ENCODE measurements at places on chromosomes 1 and 21. TPM values are rescaled to one million over a fixed set of nuclear protein-coding genes. Genes with fewer than 3 reads are reported as not detected.

MTARC1 gene
- not detected for total RNA-seq

TAS1R3 gene
- 0.38 TPM for total RNA-seq

GPR61 gene
- total RNA-seq = not detected

MARCKSL1 gene
- total RNA-seq = 36.6 TPM

FCER1G gene
- 0.63 TPM for total RNA-seq

DMRTA2 gene
- not detected for total RNA-seq

SERTAD4 gene
- total RNA-seq = not detected

TNFRSF8 gene
- total RNA-seq = 35.1 TPM

FMO1 gene
- not detected for total RNA-seq

LCE1E gene
- total RNA-seq = not detected

FAM229A gene
- 4.2 TPM for total RNA-seq

CAP1 gene
- 417 TPM for total RNA-seq

ADORA1 gene
- total RNA-seq = not detected

ITLN1 gene
- total RNA-seq = not detected

ACKR1 gene
- not detected for total RNA-seq

S100B gene
- total RNA-seq = not detected

LIN28A gene
- not detected for total RNA-seq

PALMD gene
- total RNA-seq = not detected

TTC24 gene
- 4.6 TPM for total RNA-seq

TDRD5 gene
- not detected for total RNA-seq

TTC22 gene
- total RNA-seq = 1.6 TPM

PHTF1 gene
- 19.2 TPM for total RNA-seq

LY9 gene
- 0.30 TPM for total RNA-seq

GOLT1A gene
- not detected for total RNA-seq

STYXL2 gene
- total RNA-seq = not detected

TMEM52 gene
- total RNA-seq = 1.1 TPM

SH2D1B gene
- total RNA-seq = not detected

CD48 gene
- total RNA-seq = 206 TPM

TRAF3IP3 gene
- total RNA-seq = 392 TPM

LMX1A gene
- not detected for total RNA-seq

GPX7 gene
- 29.4 TPM for total RNA-seq

INAVA gene
- total RNA-seq = not detected

SRM gene
- total RNA-seq = 334 TPM

LMOD1 gene
- not detected for total RNA-seq

SPRR2E gene
- total RNA-seq = not detected

PAQR6 gene
- 4.6 TPM for total RNA-seq

SLAMF7 gene
- 18.4 TPM for total RNA-seq

TNFRSF18 gene
- 250 TPM for total RNA-seq

DAB1 gene
- total RNA-seq = not detected

CRP gene
- not detected for total RNA-seq

Measured in activated CD4-positive, alpha-beta T cell treated with anti-CD3 and anti-CD28 coated beads, Interleukin-2, amount 10 ng/mL, durations not matched to agents 24 days and 14 days (primary cell).